ENCODE measurements at places on chromosomes 16 and 17. TPM values are rescaled to one million over a fixed set of nuclear protein-coding genes. Genes with fewer than 3 reads are reported as not detected.

SGCA gene
- total RNA-seq = 0.29 TPM

FAM171A2 gene
- 3.5 TPM for total RNA-seq

CD300LF gene
- not detected for total RNA-seq

FNDC8 gene
- total RNA-seq = not detected

DNA sequence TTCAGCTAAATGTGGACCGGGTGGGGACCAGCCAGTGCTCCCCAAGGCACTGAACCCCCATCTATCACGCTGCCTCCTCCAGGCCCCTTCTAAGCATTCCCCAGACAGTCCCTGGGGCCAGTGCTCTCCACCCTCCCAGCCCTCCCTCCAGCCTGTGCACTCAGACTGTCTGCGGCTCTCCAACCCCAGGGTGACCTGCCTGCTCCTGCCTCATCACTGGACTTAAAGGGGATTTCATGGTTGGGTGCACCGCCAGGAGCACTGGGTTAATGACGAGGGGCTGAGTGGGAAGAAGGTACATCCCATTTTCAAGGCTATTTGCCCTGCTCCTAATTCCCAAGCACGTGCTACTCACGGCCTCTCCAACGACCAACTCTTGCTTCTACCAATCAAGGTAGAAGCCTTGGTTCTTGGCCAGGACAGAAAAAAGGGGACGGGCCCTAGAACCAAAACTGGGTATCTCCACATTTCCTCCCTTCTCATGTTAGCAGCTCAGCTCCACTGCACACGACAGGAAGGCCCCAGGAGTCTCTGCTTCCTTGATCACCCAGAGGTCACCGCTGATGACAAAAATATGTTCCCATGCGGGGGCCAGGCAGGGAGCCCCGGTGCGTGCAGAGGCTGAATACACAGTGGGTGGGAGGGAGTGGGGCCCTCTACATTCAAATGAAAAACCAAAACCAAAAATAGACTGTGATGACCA, 3.5 kb upstream of the ABR start:
- DNase-seq = peak; percentile 13

GRCh38 chr17:19737305-19738072, 10.6 kb downstream of the ALDH3A1 start:
- peak; percentile 77 for DNase-seq

- no peak for DNase-seq
Measured at GRCh38 chr16:22681554-22682291, 132.2 kb upstream of the HS3ST2 start.

GRCh38 chr16:80669673-80670072, 128.9 kb downstream of the DYNLRB2 start:
- DNase-seq = no peak

DNA sequence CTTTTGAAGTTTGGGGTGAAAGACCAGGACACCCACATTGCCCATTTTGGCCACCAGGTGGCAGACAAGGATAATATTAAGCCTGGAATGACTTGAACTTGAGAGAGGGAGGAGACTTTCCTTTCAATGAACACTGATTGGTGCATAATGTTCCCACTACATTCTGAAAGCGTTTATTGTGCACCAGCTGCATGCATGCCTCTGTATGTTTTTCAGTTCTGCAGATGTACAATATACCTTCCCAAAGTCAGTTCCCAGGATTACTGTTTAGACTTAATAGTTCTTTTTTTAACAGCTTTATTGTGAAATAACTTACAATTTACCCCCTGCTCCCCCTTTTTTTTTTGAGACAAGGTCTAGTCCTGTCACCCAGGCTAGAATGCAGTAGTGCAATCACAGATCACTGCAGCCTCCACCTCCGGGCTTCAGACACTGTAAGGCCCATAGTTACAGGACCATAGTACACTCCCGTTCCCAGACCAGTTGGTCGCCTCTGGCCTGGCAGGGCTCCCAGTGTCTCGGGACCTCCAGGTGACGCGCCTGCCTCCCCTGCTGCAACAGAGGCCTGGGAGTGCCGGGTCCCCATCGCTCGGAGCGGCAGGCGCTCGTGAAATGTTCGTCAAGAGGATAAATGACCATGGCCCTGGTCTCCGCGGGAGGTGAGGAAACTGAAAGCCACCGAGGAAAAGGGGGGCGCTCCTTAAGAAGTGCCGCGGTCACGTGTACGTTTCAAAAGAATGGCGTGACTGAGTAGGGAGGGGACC, 12.2 kb downstream of the CES2 start:
- DNase-seq = peak; percentile 98

DNA sequence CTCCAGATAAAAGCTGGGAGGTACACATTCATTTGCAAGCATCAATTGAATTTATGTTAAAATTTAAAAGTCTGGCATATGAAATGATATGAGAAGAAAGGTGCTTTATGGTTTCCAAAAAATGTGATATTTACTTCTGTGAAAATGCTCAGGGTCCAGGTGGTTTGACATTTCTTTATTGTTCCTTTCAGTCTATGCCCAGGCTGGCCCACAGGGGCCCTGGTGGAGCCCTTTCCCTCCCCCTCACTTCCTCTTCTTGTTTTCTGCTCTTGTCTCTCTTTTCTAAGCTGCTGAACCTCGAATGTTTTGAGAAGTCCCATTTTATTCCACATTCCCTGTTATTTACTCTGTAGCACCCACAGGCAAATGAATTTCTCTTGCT, 127.8 kb downstream of the HS3ST3B1 start:
- DNase-seq = no peak

DNA sequence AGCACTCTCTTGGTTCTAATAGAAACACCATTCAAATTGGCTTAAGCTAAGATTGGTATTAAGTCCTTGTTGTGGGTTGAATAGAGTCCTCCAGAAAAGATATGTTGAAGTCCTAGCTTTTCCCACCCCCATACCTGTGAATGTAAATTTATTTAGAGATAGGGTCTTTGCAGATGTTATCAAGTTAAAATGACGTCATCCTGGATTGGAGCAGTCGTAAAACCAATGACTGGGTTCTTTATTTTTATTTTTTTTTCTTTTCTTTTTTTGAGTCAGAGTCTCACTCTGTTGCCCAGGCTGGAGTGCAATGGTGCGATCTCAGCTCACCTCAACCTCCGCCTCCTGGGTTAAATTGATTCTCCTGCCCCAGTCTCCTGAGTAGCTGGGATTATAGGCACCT, 658.6 kb upstream of the RBFOX1 start:
- no peak for DNase-seq

DNA sequence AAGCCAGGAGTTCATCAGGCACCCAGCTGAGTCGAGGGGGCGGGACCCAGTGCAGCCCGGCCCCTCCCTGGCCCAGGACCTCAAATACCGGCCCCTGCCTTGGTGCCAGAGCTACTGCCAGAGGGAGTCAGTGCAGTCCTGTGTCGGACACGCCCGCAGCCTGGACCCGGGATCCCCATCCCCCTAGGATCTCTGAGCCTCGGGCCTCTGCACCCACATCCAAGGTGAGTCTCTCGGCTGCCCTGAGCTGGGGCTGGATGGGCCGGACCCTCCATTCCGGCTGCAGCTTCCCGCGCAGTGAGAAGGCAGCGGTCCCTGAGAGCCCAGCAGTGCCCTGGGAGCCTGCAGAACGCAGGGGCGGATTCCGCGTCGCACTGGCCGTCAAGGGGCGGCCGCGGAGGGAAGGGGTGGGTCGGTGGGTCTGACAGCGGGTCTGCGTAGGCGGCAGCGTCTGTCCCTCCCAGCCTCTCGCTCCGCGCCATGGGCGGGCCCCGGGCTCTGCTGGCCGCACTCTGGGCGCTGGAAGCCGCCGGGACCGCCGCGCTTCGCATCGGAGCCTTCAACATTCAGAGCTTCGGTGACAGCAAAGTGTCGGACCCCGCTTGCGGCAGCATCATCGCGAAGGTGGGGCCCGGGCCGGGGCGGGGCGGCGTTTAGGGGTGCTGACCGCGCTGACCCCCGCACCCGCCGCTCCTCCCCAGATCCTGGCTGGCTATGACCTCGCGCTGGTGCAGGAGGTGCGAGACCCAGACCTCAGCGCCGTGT, at the start of gene DNASE1L2:
TSS of gene DNASE1L2 (plus strand) at position 108 of the 765 bp plus-strand sequence. CDS start at position 481, 373 bp downstream.
- peak; percentile 95 for DNase-seq
